Stimulated activated CD4-positive, alpha-beta T cell treated with anti-CD3 and anti-CD28 coated beads, Interleukin-4, amount 100 ng/mL, for 24 hours (primary cell): ENCODE measurements at places on chromosomes 7 and 10.

DNA sequence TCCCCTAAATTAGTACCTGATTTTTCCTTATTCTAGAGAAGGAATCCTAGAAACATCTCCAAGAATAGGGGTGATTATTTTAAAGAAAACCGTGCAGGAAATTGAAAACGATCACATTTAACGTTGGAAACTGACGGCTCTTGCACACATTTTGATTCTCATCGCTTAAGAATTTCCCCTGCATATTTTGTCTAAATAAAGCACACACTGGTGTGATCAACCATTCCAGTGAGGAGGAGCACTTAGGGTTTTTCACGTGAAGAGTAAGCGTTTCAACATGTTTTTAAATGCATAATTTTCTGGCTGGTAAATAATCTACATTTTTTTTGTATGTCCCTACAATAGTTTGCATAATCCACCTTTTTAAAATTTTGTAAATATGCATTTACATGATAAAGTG, 229.7 kb upstream of the PFKP start:
- DNase-seq = no peak

DNA sequence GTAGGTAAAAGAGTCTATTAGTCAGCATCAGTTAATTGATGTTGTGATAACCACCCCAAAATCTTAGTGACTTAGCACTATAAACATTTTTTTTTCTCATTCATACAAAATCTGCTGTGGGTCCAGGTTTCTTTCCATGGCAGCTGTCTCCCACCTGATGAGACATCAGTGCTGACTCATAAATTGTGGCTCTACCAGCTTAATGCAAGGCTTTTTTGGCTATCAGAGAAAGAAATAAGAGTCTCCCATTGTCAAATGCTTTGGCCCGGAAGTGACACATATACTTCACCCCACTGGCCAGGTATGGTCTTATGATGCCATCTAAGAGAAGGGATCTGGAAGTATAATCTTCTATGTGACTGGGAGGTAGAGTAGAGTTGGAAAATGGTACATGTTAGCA, 14.5 kb downstream of the DNAJB9 start:
- no peak for DNase-seq

DNA sequence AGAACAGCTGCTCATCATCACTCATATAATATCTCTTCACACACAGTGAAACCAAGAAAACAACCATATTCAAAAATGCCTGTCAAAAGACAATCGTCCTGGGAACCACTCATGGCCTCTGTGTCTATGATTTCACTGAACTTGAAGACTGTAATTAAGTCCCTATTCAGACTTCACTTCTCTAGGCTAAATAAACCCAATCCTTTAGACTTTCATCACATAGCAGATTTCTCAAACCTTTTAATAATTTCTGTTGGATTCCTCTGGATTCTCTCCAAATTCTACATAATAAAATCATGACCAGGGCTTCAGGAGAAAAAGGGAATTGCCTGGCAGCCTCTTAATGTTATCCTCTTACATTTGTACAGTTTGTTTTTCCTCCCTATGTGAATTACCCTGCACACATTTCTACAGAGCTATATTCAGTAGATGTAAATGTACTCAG, 201.1 kb downstream of the LRRN3 start:
- DNase-seq = no peak

DNA sequence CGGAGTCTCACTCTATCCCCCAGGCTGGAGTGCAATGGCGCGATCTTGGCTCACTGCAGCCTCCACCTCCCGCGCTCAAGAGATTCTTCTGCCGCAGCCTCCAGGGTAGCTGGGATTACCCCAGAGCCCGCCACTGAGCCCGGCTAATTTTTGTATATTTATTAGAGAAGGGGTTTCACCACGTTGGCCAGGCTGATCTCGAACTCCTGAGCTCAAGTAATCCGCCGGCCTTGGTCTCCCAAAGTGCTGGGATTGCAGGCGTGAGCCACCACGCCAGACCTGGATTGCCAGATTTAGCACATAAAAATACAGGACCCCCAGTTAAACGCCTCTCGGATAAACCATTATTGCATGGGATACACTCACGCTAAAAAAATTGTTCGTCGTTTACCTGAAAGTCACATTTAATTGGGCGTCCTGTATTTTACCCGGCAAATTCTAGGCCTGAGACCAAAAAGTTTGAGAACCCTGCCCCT, 375 bp upstream of the GATAD1 start:
- no peak for DNase-seq

GRCh38 chr10:95759233-95759826, 3.4 kb downstream of the ENTPD1 start:
- DNase-seq = no peak

DNA sequence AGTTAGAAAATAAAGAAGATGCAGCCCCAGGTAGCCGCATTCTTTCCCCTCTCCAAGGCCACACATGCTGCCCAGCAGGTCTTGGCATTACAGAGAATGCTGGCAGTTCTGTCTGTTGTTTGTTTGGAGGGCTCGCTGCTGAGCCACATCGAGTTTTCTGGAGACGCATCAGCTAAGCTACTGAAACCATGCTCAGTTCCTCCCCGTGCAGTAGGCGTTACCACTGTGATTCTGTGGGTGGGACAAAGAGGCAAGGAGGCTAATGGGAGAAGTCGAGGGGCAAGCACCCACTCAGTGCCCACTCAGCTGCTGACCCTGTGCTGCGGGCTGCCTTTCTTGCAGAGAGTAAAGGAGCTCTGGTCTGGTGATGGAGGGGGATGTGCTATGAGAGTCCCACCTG, 15.5 kb upstream of the GTPBP4 start:
- no peak for DNase-seq

DNA sequence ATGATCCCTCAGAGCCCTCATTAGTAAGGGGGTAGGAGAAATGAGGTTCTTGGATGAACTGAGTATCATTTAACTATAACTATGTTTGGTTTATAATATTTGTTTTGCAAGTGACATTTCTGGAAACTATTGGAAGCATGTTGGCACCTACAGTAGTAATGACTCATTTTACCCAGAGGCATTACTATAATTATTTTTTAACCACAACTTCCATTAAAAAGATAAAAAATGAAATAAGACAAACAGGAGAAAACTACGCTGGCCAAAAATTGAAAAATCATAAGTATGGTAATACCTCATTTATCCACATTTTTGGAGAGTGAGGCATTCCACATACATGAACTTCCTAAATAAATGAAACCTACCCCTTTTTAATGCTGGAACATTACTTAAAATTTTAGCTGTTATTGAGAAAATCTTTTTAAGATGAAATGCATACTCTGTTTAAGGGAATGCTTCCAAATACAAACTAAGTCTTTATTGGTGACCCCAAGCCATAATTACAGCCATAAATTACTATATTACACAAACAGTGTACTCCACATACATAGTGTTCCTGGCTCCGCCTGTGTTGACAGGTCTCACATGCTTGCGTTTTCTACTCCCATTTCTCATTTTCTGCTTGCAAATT, 84.6 kb upstream of the CAPZA2 start:
- no peak for DNase-seq

GRCh38 chr7:8585591-8585990, 152.2 kb downstream of the NXPH1 start:
- DNase-seq = no peak

- peak; percentile 17 for DNase-seq
Measured at GRCh38 chr7:116953906-116954838, 871 bp downstream of the ST7 start.

- DNase-seq = no peak
Measured at GRCh38 chr7:148264933-148265557, 325.5 kb upstream of the C7orf33 start.

DNA sequence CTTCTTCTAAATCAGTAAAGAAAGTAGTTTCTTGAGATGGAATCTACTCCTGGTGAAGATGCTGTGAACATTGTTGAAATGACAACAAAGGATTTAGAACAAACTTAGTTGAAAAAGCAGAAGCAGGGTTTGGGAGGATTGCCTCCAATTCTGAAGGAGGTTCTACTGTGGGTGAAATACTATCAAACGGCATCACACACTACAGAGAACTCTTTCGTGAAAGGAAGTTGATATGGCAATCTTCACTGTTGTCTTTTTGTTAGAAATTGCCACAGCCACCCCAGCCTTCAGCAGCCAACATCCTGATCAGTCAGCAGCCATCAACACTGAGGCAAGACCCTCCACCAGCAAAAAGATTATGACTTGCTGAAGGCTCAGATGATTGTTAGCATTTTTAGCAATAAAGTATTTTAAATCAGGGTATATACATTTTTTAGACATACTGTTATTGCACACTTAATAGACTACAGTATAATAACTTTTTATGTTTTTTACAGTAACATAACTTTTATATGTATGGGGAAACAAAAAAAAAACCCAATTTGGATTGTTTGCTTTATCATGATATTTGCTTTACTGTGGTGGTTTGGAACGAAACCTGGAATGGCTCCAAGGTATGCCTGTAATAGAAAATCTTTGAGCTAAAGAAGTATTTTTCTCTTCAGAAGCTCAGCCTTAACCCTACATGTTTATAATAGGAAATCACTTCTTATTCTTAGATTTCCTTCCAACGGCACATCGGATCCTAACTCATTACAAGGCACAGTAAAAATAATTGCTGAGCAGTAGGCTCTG, 257.3 kb downstream of the LRMDA start:
- DNase-seq = no peak

- DNase-seq = peak; percentile 61
Measured at GRCh38 chr7:5689118-5689517, 92.3 kb downstream of the RNF216 start.

GRCh38 chr7:131927770-131928423, 371.5 kb upstream of the PODXL start:
- no peak for DNase-seq

DNA sequence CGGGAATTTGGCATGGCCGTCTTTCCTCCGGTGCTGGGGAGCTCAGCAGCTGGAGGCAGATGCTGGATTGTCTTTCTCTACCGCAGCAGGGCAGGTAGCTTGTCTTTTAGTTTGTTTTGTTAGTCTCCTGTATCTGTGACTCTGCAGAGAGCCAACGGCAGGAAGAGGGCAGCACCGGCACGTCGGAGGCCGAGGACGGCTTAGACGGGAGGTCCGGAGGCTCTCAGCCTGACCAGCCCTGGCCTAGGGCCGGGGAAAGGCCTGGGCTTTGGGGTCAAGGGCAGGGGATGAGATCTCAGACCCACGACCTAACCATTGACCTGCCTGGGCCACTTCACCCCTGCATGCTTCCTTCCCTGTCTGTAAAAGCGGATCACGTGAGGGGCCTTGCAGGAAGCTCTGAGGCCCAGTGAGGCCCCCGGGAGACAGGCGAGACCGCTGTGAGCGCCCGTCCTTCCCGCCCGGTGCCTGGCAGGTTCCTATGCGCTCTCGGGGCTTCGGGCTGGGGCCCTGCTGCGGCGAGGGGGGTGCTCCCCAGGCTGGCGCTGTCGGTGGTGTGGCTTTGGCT, 72.7 kb downstream of the LHPP start:
- no peak for DNase-seq

DNA sequence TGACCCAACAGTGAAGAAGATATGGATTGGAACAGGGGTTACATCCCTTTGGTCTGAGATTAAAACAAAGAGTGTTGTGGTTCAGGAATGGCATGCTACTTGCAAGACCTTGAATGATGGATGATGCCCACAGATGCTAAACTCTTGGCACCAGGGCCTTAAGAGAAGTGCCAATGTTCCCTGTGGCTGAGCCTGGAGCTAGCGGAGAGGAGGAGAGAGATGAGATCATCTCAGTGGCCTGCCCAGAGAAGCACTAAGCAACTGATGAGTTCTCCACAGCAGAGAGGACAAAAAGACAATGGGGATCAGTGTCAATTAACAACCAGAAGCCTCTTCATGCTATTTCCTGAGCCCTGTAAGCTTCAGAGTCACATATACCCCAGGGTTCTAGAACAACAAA, 97.8 kb downstream of the ELAPOR2 start:
- no peak for DNase-seq

DNA sequence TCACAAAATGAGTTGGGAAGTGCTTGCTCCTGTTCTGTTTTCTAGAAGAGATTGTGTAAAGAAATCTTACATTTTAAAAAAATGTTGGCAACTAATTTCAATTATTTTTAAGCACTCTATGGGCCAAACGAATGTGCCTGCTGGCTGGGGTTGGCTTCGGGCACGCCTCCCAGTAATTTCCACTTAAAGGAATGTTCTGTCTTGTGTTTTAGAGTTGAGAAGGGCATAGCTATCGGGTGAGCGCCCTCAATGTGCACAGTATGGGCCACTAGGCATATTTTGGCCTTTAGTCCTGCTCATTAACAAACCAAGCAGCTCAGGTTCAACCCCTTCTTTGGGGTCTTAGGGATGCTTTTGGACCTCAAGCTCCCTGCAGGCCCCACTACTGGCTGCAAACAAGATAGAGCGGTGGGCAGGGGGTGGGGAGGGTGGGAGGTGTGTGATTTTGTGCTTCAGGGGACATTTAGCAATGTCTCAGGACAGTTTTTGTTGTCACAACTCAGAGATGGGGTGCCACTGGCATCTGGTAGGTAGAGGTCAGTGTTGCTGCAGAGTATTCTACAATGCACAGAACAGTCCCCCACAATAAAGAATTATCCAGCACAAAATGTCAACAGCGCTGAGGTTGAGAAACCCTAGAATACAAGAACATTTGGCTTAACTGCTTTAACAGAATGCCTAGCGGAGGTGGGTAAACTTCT, 40.7 kb downstream of the TACC2 start:
- DNase-seq = no peak

DNA sequence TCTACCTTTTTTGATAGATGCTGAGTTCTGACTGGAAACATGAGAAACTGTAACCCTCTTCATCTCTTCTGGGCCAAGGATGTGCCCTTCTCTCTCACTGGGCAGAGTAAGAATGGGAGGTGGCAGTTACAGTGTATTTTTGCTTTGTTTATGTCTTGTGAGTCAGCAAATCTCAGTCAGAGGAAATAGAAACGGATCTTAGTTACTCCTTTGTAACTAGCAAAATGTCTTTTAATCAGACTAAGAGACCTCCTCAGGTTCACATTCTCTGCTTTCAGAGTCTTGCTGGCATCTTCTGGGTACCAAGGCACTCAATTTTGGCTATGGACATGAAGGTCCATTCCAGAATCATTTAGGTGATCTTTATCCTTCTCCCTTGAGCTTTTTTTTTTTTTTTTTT, 70.9 kb downstream of the HHEX start:
- DNase-seq = no peak

- no peak for DNase-seq
Measured at GRCh38 chr7:23714579-23714978, 4.6 kb downstream of the STK31 start.

DNA sequence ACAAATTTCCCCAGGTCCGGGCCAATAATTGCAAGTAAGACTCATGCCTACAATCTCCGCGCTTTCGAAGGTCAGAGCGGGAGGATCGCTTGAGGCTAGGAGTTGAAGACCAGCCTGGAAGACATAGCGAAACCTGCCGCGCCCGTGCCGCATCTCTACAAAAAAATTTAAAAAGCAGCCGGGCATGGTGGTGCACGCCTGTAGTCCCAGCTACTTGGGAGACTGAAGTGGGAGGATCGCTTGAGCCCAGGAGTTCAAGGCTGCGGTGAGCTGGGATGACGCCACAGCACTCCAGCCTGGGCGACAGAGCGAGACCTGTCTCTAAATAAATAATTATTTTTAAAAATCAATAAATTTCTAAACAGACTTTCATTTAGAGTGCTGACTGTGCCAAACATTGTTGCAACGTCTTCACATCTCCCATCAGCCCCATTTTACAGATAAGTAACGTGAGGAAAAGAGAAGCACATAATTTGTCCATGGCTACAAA, 494 bp upstream of the CFAP43 start:
- no peak for DNase-seq

- DNase-seq = no peak
Measured at GRCh38 chr10:126504063-126504760, 115.9 kb upstream of the ADAM12 start.

GRCh38 chr10:33402220-33403073, 68.0 kb upstream of the NRP1 start:
- no peak for DNase-seq
